ENCODE measurements at places on chromosomes 7 and 10.

GRCh38 chr10:84818961-84819360 lies 490.6 kb downstream of the CCSER2 start:
- no peak for DNase-seq

DNA sequence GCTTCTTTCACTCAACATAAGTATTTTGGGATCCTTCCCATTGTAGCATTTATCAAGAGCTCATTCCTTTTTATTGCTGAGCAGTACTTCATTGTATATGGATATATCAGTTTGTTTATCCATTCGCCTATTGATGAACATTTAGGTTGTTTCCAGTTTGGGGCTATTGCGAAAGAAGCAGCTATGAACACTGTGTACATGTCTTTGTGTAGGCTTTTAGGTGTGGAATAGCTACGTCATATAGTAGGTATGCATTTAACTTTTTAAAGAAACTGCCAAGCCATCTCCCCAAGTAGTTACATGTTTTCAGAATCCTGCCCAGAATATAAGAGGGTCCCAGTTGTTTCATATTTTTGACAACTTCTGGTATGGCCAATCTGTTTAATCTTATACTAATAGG lies 468.1 kb downstream of the IPMK start:
- no peak for DNase-seq

DNA sequence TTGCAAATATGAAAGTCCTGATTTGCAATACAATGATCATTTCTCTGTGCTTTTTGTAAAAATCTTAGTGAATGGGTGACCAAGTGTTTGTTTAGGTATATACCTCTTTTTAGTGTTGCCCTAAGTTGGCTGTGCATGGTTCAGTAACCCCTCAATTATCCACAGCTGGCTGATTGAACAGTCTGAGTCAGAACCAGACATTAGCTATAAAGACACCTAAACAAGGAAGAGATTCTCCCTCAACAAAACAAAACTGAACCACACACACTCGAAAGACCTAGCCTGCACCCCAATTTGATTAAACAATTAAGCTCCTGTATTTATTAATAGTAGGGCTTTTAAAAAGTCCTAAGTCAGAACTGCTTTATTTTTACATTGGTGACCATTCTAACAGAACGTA lies 2.8 kb downstream of the RSBN1L start:
- DNase-seq, result no peak

GRCh38 chr7:127769696-127770400 lies 117.9 kb downstream of the SND1 start:
- no peak for DNase-seq

- DNase-seq, result no peak
Observed at GRCh38 chr7:116528008-116528789, 3.4 kb downstream of the CAV1 start.

Data from nucleus accumbens (tissue), 56 donors.